ENCODE measurements at places on chromosomes 13 and 19.
A peak's percentile ranks its signal among the peaks of the same experiment; 100 is the strongest.

DNA sequence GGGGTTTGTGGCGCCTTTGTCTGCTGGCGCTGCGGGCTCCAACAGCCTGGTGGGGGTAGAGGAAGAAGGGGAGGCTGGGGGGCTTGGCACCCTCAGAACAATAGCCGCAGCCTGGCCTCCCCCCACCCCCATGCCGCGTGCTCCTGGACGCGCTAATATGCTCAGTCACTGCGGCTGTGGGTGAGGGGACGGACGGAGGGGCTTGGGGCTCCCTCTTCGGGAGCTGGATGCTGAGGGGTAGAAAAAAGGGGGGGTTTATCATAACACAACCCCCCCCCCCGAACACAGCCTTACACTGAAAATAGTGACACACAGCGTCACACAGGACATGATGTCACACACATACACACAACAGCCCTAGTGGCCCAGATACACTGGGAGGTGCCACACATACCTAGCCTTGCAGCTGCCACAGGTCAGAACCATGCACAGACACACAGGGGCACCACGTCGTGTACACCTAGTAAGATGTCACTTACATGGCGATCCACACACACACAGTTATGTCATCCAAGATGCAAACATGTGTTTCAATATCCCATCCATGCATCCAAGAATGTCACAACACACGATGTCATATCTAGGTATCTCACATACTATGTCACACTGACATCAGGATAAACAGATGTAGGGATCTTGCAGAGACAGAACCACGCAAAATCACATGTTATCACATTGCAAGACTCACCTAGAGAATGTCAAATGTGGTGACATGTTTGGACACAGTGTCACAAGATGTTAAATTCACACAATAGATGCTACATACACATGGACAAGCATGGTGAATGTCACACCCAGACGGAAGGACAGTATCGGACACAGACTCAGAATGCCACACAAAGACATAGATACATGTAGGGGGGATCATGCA, 806 bp downstream of the MAST1 start:
- no peak for DNase-seq

- no peak for DNase-seq
Measured at GRCh38 chr13:80386002-80386401, 45.1 kb upstream of the SPRY2 start.

GRCh38 chr19:11019824-11020223, 59.0 kb downstream of the SMARCA4 start:
- no peak for DNase-seq

DNA sequence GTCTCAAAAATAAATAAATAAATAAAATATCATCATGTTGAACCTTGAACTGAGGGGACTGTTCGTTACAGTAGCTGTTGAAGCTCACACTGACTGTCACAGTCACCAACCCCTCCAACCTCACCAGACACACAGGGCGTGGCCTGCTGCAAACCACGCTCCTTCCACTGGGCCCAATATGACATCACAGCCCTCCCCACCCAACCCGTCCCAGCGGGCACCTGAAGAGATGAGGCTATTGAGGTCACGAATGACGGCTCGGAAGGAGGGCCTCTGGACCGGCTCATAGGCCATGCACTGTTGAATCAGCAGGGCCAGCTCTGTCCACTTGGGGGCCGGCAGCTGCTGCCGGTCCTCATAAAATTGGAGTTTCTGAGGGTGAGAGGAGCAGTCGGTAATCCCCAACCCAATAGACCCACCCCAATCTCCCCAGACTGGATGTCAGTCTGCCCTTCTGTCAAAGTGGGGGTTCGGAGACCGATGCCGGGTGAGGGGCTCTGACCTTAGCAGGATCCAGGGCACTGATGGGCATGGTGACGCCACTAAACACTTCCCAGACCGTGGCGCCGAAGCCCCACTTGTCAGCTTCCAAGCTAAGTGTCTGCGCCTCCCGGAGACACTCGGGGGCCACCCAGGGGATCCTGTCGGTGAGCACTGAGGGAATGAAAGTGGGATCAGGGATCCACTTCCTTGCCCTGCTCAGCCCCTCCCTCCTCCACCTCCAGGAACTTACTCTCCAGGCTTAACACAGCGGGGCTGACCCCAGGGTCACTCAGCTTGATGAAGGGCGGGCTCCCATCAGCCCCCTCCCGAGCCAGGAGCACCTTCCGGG, 13.2 kb downstream of the JAK3 start:
- DNase-seq, result no peak

DNA sequence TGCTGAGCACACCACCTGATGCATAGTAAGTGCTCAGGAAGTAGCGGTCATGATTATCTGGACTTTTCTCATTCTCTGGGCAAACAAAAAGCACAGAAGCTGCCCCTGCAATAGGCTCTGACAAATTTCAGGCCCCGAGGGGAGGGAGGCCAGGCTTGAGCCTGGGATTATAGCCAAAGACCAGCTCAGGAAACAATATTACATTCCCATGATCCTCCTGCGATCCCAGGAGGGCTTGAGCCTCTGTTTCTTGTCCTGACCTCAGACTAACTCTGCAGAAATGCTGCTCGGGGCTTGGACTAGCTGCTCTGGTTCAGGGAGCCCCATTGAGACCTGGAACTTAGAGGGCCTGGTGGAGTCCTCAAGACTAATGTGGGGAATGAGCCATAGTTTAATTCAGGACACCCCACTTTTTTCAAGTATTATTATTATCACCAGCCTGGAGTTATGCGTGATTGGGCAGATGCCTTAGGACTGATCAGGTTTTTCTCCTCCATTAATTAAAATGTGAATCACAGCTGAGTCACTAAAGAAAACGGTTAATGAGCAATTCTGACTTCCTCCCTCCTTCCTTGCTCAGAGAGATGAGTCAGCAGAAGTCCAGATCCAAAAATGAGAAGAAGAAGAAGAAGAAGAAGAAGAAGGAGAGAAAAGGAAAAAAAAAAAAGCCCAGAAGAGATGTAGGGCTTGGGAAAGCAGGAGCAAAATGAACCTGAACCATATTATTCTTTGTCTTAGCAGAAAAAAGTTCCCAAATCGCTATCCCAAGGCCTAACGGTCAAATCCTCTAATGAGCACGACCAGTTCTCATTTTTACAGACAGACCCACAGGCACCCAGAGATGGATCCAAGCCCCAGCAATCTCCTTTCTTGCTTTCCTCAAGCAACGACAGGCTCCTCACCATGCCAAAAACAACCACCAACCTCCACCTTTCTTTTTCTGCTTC, 107.2 kb downstream of the CACNA1A start:
- peak; percentile 86 for DNase-seq

- no peak for DNase-seq
Measured at GRCh38 chr19:35309481-35310279, 17.7 kb downstream of the MAG start.

- peak; percentile 21 for DNase-seq
Measured at GRCh38 chr13:35961461-35962220, 169.5 kb downstream of the DCLK1 start.

GRCh38 chr19:53102756-53103233, 427 bp downstream of the ZNF160 start:
- peak; percentile 53 for DNase-seq

DNA sequence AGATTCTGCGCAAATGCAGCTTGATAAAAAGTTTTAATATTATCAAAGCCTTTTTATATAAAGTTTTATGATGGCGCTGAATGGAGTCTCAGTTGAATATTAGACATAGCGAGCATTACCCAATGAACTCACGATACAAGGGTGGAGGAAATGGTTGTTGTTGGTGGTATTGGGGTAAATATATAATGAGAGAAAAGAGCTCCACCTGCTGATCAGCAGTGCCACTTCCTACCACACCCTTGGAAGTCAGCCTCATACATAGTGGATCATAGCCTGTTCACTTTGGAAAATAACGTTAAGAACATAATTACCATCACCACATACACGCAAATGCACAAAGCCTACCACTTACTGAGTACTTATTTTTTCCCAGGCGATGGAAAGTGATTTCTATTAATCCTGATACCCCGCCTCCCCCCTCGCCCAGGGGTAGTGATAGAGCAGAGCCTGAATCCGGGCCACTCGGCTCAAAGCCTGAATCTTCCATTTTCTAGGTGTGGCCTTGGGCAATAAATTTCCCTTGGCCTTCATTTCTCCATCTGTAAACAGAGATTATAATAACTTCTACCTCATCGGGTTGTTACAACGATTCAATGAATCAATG, 358.3 kb downstream of the KLF5 start:
- peak; percentile 4 for DNase-seq

- no peak for DNase-seq
Measured at GRCh38 chr19:34481861-34482379, 362 bp downstream of the WTIP start.

DNA sequence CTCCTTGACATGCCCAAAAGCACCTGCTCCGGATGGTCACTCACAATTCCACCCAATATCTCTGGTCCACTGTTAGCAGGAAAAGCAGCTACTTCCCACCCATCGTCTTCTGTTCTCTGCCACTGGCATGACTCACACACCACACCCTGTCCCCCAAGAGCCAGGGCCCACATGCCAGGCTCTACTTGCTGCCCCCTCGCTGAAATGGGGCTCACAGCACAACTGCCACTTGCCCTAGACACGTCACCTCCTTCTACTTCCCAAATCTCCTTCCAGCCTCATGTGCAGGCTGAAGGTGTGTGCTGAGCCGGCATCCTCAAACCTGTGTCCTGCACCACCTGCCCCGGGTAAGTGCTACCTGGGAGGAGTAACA, 65.0 kb downstream of the TBC1D4 start:
- DNase-seq, result no peak

GRCh38 chr19:4991538-4991937, 22.6 kb downstream of the KDM4B start:
- no peak for DNase-seq

GRCh38 chr13:90395348-90395747, 952.1 kb upstream of the MIR17HG start:
- DNase-seq, result no peak

GRCh38 chr19:45954156-45954555, 19.5 kb downstream of the NOVA2 start:
- no peak for DNase-seq

DNA sequence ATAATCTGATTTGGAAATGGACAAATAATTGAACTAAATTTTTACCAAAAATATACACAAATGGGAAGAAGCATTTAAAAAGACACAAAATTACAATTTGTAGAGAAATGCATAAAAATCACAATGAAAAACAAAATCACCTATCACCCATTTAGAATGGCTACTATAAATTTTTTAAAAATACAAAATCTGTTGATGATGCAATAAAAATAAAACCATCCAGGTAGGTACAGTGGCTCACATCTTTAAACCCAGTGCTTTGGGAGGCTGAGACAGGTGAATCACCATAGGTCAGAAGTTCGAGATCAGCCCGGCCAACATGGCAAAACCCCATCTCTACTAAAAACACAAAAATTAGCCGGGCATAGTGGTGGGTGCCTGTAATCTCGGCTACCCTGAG, 23.5 kb downstream of the ZNF43 start:
- no peak for DNase-seq

DNA sequence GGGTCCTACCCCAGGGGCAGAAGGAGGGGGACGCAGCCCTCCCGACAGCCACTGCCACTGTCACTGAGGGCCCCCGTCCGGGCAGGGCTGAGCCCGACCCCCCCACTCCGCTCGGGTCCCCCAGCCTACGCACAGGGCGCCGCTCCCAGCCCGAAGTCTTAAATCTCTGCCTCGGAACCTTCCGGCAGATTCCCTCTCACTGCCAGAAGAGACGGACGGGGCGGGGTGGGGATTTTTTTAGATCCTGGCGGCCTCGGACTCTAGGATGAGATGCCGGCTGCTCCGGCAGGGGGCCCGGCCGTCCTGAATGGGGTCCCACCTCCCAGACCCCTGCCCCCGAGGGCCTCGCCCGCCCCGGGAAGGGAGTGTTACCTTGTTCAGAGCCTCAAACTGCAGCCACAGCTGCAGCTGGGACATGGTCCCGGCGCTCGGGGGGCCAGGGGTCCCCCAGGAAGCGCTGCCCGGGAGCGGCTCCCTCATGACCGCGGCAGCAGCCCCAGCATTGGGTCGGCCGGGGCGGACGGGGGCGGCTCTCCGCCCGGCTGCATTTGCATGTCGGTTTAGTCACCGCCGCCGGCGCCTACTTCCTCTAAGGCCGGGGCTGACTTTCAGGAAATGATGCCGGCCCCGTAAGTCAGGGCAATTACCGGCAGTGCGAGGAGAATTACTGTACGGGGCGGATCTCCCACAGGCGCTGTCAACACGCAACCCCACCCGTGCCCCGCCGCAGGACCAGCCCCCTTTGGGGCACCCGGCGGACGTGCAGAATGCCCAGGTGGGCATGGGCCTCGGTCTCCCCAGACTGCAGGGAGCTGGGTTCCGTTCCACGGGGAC, 28.1 kb downstream of the GPX4 start:
- DNase-seq, result peak; percentile 89

DNA sequence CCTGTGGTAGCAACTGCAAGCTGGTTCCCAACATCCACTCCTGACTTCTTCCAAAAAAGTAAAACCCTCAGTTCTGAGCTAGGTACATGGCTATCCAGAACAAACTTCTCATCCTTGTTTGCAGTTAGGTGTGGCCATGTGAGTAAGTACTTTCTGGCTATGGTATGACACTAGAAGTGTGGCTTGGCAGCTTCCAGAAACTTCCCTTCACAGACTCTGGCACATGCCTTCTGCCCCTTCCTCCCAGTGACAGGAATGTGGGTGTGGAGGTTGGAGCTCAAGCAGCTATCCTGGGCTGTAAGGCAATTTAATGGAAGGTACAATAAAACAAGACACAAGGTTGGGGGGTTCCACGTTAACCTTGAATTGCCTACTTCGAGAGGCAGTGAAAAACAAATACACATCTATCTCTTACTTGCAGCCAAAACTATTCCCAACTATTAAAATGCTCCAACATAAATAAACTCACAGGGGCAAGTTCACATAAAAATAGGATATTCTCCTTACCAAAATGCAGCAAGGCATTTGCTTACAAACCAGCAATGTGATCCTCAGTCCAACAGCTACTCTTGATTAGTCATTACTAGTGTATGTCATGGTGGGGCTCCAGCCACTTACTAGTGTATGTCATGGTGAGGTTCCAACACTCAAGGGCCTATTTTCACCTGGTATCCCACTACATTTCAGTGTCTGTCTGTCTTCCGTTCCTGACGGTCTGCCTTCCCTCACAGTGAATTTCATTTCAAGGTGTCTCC, 3.1 kb downstream of the SMG9 start:
- peak; percentile 70 for DNase-seq

DNA sequence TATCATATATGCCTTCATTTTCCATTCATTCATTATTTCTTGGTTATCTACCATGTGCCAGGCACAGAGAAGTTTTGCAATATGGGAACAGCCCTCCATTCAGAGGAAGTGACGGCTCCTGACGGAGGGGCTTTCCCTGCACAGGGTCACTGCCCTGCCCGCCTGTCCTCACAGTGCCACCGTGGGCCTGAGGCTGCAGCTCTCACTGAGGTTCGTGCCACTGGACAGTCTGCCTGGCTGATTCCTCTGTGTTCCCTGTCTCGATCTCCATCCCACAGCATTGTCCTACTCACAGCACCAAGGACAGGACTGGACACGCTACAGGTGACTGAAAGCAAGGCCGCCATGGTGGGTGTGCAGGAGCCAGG, 92.7 kb downstream of the TSHZ3 start:
- no peak for DNase-seq

- no peak for DNase-seq
Measured at GRCh38 chr19:29952177-29952576, 10.1 kb downstream of the URI1 start.

GRCh38 chr13:111614009-111614408, 293.6 kb downstream of the TEX29 start:
- DNase-seq, result no peak

GRCh38 chr19:34254698-34255432, 511 bp downstream of the GARRE1 start:
- no peak for DNase-seq
